ENCODE measurements at places on chromosomes 7 and 10.

- DNase-seq, result no peak
Observed at GRCh38 chr7:149063476-149063875, 27.0 kb downstream of the ZNF786 start.

DNA sequence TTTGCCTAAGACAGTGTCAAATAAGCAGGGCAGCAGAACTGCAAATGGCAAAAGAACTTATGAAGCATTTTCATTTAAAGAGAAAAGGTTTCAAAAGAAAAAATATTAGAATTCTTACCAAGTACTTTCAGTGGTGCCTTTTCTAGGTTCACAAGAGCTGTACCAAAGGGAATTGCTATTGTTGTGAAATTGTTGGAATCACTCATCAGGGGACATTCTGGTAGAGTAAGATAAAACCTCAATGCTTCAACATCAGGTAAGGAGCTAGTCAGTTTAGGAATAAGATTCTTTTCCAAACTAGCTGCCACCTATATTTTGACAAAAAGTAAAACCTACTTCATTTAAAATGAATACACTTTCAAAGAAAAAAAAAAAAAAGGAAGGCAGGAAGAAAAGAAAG is 85.0 kb downstream of the HERC4 start:
- no peak for DNase-seq

- DNase-seq, result no peak
Observed at GRCh38 chr7:14833707-14834106, 68.8 kb downstream of the DGKB start.

DNA sequence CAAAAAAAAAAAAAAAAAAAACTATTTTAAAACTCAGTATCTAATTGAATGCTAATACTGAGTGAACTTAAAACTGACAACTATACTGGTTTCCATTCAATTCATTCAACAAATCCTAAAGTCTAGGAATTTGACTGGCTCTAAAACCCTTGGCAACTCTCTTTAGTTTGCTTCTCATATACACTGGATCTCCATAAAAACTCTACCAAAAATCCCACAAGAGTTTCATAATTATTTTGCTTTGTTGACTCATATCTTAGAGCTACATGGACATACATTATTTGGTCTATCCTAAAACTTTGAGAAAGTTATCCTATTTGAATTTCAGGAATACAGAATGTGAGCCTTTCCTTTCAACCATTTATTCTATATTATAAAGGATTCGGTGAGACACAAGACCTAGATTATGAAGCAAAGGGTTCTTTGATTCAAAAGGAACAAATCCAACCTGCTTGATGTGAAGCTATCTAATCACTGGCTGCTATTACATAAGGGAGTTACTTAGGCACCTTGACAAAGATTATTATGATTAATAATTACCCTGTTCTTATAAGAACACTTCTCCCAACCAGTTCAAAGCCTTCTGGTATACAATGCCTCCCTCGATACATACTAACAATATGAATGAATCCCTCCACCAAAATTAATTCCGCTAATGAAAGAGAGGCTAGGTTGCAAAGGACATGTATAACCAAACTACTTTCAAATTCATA is 15.8 kb upstream of the KMT2E start:
- DNase-seq, result no peak

DNA sequence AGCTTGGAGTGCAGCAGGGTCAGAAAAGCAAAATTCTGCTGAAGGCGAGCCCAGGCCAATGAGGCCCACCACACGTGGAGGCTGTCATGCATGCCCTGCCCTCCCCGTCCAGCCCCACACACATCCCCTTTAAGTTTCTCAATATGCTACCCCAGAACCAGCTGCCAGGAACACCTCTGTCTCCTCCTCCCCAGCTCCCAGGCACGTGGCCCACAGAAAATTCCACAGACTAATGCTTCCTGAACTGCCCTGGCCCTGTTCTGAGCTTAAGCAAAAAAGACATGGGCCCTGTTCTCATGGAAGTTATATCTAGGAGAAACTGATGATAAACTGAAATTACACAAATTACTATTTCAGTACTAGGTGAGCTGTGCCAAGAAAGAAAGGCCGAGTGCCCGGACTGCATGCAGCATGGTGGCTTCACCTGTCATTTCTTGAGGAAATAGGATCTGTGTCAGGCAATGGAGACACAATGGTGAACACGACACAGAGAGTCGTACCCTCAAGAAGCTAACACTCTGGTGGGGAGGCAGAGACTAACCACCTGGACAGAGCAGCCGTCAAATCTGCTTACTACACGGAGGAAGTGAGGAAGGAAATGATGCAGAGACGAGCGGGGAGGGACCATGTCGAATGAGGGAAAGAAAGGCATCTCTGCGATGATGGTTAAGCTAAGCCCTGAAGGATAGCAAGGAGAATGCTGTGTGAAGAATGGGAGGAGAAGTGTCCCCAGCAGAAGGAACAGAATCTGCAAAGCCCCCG is 44.5 kb downstream of the PODXL start:
- DNase-seq, result peak; percentile 28

DNA sequence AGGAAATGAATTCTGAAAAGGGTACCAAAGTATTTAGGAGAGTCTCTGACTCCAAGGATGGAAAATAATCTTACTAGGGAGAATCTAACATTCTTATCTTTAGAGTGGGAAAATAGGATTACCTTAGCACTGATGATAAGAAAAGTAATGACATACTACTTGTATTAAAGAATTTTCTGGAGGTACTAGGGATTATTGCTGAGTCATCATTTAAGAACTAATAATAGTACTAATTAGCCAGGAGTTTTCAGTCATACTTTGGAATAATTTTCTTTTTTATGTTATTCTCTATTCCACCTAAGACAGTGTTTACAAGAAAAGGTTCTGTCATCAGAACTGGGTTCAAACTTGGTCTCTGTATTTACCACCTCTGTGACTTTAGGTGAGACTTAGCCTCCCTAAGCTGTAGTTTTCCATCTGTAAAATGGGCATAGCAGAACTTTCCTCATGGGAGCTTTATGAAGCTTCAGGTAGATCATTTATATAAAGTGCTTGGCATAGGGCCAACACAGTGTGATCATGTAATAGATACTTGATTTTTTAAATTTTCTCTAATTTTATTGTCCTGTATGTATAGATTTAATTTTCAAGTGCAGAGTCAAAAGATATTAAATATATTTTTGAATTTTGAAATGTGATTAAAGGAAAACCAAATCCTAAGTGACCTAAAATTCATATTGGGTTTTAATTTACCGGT is 20.4 kb downstream of the ITGB8 start:
- no peak for DNase-seq

DNA sequence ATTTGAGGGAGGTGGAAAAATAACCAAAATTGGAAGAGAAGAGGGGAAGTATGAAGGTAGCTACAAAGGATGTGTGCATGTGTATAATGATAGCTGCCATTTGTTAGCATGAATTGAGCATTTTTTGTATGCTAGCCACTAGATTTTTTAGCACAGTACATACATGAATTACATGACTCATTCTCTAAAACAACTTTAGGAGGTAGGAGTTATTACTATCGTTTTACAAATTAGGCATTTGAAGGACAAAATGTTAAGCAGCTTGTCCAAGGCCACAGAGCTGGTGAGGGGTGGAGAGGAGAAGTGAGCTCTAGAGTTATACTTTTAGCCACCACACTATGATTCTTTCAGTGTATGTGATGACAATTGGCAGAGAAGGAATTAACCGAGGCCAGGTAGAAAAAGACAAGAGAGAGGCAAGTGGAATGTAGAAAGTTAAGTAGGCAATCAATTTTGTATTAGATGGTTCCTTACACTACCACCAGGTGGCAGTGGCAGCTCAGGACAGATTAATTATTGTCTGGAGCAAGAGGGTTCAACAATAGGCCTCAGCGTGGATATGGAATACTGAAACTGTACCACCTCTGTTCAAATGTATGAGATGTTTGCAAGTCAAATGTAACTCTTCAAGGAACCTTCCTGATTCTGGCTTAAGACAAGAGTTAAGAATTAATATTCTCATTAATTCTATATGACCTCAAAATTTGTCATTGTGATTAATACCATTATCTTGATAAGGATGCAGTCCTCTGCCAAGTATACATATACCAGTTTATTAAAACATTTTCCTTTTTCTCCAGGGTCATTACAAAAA is 128.0 kb downstream of the MBL2 start:
- no peak for DNase-seq

DNA sequence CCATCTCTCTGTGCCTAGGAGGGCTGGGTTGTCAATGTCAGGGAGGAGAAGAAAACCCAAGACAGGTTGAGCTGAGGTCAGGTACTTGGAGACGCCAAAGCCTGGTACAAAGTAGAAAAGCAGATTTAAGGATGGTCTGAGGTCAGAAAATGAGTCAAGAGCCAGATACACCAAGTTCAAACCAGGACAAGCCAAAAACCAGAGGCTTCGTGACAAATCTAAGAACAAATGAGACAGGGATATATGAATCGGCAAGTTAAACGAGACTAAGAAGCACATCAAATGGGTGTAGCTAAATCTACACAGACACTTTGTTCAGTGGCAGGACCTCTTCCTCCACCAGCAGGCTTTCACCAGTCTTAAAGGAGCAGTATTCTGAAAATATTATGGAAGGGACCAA is 34.2 kb downstream of the C7orf33 start:
- no peak for DNase-seq

DNA sequence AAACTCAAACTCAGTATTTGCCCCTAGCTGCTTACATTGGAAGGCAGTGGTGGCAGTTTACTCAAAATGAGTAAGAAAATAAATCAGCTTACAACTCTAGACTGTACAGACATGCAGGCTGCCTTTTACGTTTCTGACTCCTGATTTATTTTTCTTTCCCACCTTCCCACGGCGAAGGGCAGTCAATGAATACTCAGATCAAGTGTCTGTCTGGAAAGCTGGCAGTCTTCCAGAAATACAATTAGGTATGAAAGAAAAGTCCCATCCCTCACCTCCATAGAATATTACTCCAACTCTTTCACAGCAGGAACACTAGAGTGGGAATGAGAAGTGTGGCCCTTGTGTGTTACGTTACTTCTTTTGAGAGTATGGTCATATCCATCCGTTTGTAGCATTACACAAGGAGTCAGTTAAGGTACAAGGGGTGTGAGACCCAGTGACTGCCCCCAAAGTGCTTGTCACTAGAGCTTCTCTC is 1.3 kb upstream of the PAPSS2 start:
- no peak for DNase-seq

- DNase-seq, result no peak
Observed at GRCh38 chr7:54783952-54784351, 24.9 kb upstream of the SEC61G start.

All from H1 (cell line).